ENCODE measurements at places on chromosomes 5 and 9. TPM values are rescaled to one million over a fixed set of nuclear protein-coding genes. Genes with fewer than 3 reads are reported as not detected.

Gene PHYHD1
- total RNA-seq: 2.1 TPM

Gene GRM6
- total RNA-seq: 0.23 TPM

Gene TERT
- under 0.01 TPM for total RNA-seq

Gene PTPDC1
- total RNA-seq: 21.0 TPM

Gene GABRG2
- total RNA-seq: 68.0 TPM

Gene BARHL1
- total RNA-seq: 0.69 TPM

Gene EIF4E1B
- 0.46 TPM for total RNA-seq

Gene PCDHGA2
- 8.5 TPM for total RNA-seq

Gene PFN3
- not detected for total RNA-seq

Gene FREM1
- total RNA-seq: 3.5 TPM

Gene PDLIM4
- total RNA-seq: 6.2 TPM

Gene PHF19
- total RNA-seq: 8.3 TPM

Gene GDF9
- total RNA-seq: 1.8 TPM

Gene PCDHA12
- 7.4 TPM for total RNA-seq

Gene WASHC1
- 6.2 TPM for total RNA-seq

Gene RIOK2
- 20.8 TPM for total RNA-seq

Gene ANKRD31
- total RNA-seq: 1.2 TPM

Gene INSL6
- total RNA-seq: not detected

Gene CAVIN4
- 8.8 TPM for total RNA-seq

Gene UBAC1
- total RNA-seq: 41.5 TPM

Gene ORM1
- total RNA-seq: not detected

Gene TSSK1B
- total RNA-seq: not detected

Gene GALT
- 42.7 TPM for total RNA-seq

Gene OR1J2
- total RNA-seq: not detected

Gene LRRC19
- total RNA-seq: not detected

Gene PCDHA3
- total RNA-seq: 20.1 TPM

Gene ZNF79
- 10.8 TPM for total RNA-seq

Gene PCDHGA9
- 14.3 TPM for total RNA-seq

Gene ANXA2R
- 1.6 TPM for total RNA-seq

Gene CCDC127
- 7.8 TPM for total RNA-seq

Gene FRMD3
- total RNA-seq: 26.5 TPM

Gene NRARP
- total RNA-seq: 5.8 TPM

Gene RHOBTB3
- total RNA-seq: 250 TPM

Gene UBAP2
- total RNA-seq: 60.2 TPM

Gene NSA2
- 54.7 TPM for total RNA-seq

Gene SPINK6
- not detected for total RNA-seq

Gene GPR150
- 0.23 TPM for total RNA-seq

Gene TNFSF15
- 0.23 TPM for total RNA-seq

Gene PRSS3
- 5.3 TPM for total RNA-seq

Gene TMC1
- total RNA-seq: 0.46 TPM

Gene RNF180
- total RNA-seq: 110 TPM

Gene IFNB1
- not detected for total RNA-seq

Gene FSD1L
- total RNA-seq: 103 TPM

Gene SLC36A3
- total RNA-seq: not detected

Gene CDC25C
- total RNA-seq: 2.1 TPM

Gene RNF183
- not detected for total RNA-seq

Gene CETN3
- 21.9 TPM for total RNA-seq

Gene NOP16
- 8.5 TPM for total RNA-seq
